ENCODE measurements at places on chromosomes 2 and 18.

GRCh38 chr2:60536746-60537145 is 16.7 kb downstream of the BCL11A start:
- DNase-seq: no peak

GRCh38 chr2:185219981-185220380 is 518.6 kb upstream of the FSIP2 start:
- DNase-seq: no peak

DNA sequence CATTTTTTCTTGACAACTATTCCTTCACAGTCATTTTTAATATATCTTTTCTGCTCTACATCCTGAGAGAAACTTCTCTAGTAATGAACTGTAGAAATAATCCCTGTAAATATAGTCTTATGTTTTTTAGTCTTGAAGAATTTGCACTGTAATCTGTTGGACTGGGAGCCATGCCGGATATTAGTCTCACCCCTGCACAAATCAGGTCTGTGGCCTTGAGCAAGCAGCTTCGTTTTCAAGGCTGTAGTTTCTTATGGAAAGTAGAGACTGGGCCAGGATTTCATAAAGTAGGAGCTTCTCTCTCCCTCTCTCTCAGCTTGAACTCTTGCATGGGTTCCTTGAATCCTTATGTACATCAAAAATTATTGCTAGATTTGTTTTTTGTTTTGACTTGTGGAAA is 8.7 kb downstream of the FARP2 start:
- DNase-seq: no peak

DNA sequence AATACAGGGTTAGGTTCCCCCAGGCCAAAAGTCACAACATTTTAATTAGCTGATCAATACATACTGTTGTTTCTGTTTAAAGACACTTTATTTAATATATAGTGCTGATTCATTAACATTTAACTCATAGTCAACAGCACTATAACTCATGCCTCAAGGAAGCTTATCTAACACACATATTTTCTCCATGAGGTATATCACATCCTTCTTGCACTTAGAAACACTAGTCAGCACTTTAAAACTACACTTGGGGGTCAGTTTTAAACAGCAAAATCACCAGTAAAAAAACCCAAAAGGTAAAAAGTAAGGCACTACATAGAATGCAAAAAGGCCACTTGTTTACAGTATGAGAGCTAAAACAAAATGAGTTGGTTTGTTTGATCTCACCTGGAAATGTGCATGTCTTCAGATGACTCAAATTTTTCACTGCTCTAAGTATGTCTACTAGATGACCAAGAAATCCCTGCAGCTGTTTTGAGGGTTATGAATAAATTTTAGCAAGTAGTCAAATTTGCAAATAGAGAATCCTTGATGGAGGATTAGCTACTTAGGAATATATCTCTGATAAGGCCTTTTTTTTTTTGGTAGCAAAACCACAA is 54.1 kb upstream of the EPB41L5 start:
- no peak for DNase-seq

- DNase-seq: no peak
Observed at GRCh38 chr2:219334076-219334475, 1.5 kb upstream of the RESP18 start.
